ENCODE measurements at places on chromosomes 7 and 10. TPM values are rescaled to one million over a fixed set of nuclear protein-coding genes. Genes with fewer than 3 reads are reported as not detected.

- H3K4me3 ChIP-seq = peak within 1 kb of the TSS; percentile 65
- H3K27me3 ChIP-seq = no peaks in the 10 kb centered on the region
- no peak within 1 kb of the TSS for H3K27ac ChIP-seq
- H3K36me3 ChIP-seq = no peaks in the 10 kb centered on the region
- no peaks in the 10 kb centered on the region for H3K4me1 ChIP-seq
Observed at GRCh38 chr10:114239117-114239993, at the start of gene VWA2. VWA2 (plus strand) TSS chr10:114239254; CDS start chr10:114248714, 9,460 bp downstream.

GRCh38 chr7:867406-868188 lies 8.8 kb upstream of the GET4 start:
- no peaks in the 10 kb centered on the region for H3K27me3 ChIP-seq
- no peak overlapping the region for H3K27ac ChIP-seq
- peaks cover 52% of the 10 kb centered on the region for H3K36me3 ChIP-seq
- DNase-seq = no peak
- H3K4me1 ChIP-seq = no peaks in the 10 kb centered on the region

- no peak for DNase-seq
- no peak overlapping the region for H3K4me3 ChIP-seq
- no peaks in the 10 kb centered on the region for H3K4me1 ChIP-seq
- no peaks in the 10 kb centered on the region for H3K36me3 ChIP-seq
- H3K27ac ChIP-seq = no peak overlapping the region
- no peaks in the 10 kb centered on the region for H3K27me3 ChIP-seq
Observed at GRCh38 chr10:110409488-110409887, 88.2 kb upstream of the DUSP5 start.

GRCh38 chr7:26156451-26157420 lies 4.7 kb downstream of the NFE2L3 start:
- H3K4me3 ChIP-seq = no peak overlapping the region
- peaks cover 4% of the 10 kb centered on the region for H3K36me3 ChIP-seq
- no peaks in the 10 kb centered on the region for H3K27me3 ChIP-seq

GRCh38 chr7:110948280-110948679 lies 142.6 kb upstream of the LRRN3 start:
- H3K27me3 ChIP-seq = no peaks in the 10 kb centered on the region
- no peaks in the 10 kb centered on the region for H3K36me3 ChIP-seq
- peaks cover 9% of the 10 kb centered on the region for H3K4me1 ChIP-seq
- no peak overlapping the region for H3K27ac ChIP-seq

DNA sequence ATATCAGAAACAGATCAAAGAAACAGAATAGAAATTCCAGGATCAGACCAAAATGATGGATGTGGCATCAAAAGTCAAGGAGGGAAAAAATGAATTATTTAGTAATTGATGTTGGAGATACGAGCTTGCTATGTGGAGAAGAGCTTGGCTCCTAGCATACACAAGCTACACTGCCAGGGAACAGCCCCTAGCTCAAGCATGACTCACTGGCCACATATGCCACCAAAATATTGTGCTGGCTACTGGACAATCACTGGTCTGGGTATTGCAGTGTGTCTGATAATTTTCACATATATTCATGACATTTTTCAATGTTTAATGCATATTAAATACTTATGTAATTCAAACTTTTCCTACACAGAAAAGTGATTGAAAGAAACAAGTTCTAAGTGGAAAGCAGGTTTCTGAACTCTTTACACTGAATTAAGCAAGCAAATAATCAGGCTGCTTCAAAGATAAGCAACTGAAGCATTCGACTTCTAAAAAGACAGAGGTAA lies 59.3 kb downstream of the OAT start:
- no peak for DNase-seq
- peaks cover 4% of the 10 kb centered on the region for H3K4me1 ChIP-seq

DNA sequence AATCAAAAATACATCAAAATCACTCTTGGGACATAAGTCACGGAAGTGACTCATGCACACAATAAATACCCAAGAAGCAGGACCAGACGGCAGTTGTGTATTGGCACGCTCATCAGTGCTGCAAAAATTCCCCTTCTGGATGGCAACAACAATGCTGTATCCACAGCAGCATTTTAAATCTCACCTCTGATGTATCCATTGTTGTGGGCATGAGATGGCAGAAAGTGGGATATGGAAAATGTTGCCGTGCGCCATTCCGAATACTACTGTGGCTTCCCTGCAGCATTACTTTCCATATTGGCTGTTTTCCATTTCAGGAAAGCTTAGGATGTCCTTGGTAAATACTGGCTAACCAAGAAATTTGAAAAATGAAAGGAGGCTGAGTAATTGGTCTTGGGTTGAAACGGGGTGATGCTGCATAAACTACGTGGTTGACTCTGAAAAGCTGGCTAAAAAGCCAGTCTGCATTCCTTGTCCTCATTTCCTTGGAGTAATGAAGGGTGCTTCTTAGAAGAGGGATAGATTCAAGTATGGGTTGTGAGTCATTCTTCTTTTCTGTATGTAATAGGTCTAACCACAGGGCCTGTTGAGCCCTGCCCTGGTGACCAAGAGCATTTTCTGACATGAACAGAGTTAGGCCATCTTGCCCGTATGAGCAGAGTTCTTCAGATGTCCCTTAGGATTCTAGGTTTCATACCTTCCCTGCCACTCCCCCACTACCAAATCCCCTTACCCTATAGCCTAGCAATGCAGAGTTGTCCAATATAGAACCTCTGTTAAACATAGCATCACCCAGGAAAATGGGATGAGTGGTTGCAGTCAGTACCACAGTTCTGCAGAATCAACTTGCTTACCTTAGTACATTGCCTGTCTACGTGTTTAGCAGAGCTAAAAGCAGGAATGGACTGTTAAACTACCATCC lies 36.3 kb upstream of the TOMM7 start:
- H3K4me3 ChIP-seq = no peak overlapping the region
- H3K27me3 ChIP-seq = no peaks in the 10 kb centered on the region
- peaks cover 74% of the 10 kb centered on the region for H3K36me3 ChIP-seq
- H3K4me1 ChIP-seq = peaks cover 2% of the 10 kb centered on the region

DNA sequence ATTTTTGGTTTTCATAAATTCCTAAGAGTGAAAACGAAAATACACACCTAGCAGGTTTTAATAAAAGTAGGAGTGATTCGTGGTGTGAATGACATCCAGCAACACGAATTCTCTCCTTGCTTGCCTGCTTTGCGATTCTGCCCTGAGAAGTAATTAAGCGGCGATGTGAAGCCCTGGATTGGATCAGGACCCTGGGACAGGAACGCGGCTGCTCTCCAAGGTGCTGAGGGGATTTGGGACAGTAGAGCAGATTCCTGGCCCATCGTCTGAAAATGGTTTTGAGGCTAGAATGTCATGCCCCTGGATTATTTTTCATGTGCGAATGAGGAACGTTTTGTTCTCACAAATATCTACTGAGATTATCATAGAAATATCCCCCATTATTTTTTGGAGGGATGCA lies 7.8 kb downstream of the NPS start:
- no peaks in the 10 kb centered on the region for H3K27me3 ChIP-seq
- H3K4me3 ChIP-seq = no peak overlapping the region
- no peak overlapping the region for H3K27ac ChIP-seq
- no peaks in the 10 kb centered on the region for H3K4me1 ChIP-seq
- peak; percentile 69 for DNase-seq

DNA sequence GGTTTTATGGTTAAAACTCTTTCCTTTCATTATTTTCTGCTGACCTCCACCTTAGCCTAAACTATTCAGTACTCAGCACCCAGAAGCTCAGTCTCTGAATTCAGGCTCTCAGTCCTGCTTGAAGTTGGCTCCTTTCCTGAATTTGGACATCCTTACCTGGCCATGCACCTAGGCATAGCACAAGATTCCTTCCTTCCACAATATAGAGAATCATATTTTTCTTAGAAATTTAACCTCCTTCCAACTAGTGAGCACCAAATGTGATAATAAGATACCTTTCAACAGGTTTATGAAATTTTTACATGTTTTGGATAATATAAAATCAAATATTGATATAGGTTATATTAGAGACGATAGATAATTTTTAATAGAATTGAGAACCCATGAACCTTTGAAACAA lies 905.6 kb upstream of the GHITM start:
- H3K4me3 ChIP-seq = no peak overlapping the region
- no peaks in the 10 kb centered on the region for H3K27me3 ChIP-seq
- no peak overlapping the region for H3K27ac ChIP-seq
- no peak for DNase-seq

GRCh38 chr10:12633776-12634620 lies 284.7 kb downstream of the CAMK1D start:
- H3K27me3 ChIP-seq = no peaks in the 10 kb centered on the region
- H3K4me1 ChIP-seq = no peaks in the 10 kb centered on the region
- no peak overlapping the region for H3K4me3 ChIP-seq
- no peak overlapping the region for H3K27ac ChIP-seq
- peaks cover 13% of the 10 kb centered on the region for H3K36me3 ChIP-seq
- DNase-seq = no peak

DNA sequence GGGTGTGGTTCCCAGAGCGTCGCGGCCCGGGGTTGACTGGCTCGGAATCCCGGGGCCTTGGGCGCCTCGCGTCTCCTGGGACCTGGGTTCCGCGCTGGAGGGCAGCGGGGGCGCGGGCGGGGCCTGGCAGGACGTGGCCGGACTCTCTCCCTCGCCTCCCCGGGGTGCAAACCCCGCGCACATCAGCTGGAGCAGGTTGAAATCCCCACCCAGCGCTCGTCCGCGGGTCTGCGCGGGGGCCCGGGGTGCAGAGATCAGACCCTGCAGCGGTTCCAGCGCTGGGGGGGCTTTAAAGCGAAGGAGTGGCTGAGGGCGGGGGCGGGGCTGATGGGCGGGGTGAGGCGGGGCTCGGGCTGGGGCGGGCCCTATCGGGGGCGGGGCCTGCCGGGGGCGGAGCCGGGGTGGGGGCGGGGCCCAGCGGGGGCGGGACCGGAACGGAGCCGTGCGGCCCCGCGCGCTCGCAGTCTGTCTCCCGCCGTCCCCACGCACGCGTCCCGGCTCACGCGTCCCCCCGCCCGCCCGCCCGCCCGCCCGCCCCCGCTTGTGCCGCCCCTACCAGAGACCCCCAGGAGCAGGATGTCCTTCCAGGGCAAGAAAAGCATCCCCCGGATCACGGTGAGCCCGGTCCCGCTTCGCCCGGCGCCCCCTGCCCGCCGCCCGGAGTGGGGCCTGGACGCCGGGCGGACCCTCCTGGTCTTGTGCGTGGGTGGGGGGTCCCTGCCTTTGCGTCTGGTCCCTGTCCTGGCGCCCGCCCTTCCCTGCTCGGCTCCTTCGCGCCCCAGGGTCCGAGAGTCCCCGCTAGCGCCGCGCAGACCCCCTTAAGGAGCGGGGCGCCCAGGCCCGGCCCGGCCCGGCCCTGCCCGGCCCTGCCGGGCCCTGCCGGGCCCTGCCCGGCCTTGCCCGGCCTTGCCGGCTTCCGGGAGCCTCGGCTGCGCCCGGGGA lies at the start of gene DPYSL4:
Gene DPYSL4, plus strand, starts transcription at position 461 of the 942 bp plus-strand sequence. Its CDS starts 116 bp downstream, at position 577.
- H3K27me3 ChIP-seq = peaks cover 22% of the 10 kb centered on the region
- no peaks in the 10 kb centered on the region for H3K4me1 ChIP-seq
- H3K36me3 ChIP-seq = peaks cover 18% of the 10 kb centered on the region
- DNase-seq = no peak

DNA sequence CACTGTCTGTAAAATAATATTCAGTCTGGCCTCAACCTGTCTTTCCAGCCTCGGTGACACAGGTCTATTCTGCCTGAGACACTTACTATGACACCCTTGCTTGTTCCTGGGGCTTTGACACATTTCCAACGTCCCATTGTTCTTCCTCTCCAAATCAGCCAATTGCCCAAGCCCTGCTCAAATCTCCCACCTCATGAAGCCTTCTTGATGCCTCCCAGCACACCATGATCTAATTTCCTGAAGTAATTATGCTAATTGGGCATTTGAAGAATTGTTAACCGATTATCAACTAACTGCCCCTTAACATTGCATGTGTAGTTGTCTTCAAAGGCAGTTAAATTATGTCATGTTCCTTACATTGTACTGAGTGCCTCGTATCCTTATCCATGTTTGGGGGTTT lies 33.1 kb downstream of the CAV1 start:
- no peak overlapping the region for H3K4me3 ChIP-seq
- no peaks in the 10 kb centered on the region for H3K4me1 ChIP-seq
- no peaks in the 10 kb centered on the region for H3K27me3 ChIP-seq
- no peak overlapping the region for H3K27ac ChIP-seq

Gene HMX2
- 0.35 TPM for total RNA-seq

Gene AGBL3
- 1.2 TPM for total RNA-seq

Gene NT5C3A
- 22.9 TPM for total RNA-seq

Gene GPR26
- total RNA-seq = 0.07 TPM

Gene PILRA
- total RNA-seq = 3.3 TPM

Gene DIP2C
- total RNA-seq = 7.6 TPM
